ENCODE measurements at places on chromosomes 5 and 9. TPM values are rescaled to one million over a fixed set of nuclear protein-coding genes. Genes with fewer than 3 reads are reported as not detected.

DNA sequence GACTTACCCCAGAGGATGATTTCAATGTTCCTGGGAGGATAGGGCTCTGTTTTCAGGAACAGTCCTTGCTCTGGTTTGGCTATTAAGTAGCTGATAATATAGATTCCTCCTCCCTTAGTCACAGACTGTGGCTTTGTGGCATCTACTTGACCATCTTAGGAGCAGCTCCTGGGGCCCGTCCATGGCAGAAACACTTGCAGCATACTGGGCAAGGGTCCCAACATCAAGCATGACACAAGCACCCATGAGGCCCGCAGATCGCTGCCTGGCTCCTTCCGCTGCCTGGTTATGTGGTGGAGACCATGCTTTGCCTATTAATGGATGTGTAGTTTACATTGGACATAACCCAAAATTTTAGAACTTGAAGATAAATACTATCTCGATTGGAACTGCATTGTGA lies 170.1 kb downstream of the ICE1 start:
- no peak for DNase-seq

Gene CCNI2
- total RNA-seq, result not detected

DNA sequence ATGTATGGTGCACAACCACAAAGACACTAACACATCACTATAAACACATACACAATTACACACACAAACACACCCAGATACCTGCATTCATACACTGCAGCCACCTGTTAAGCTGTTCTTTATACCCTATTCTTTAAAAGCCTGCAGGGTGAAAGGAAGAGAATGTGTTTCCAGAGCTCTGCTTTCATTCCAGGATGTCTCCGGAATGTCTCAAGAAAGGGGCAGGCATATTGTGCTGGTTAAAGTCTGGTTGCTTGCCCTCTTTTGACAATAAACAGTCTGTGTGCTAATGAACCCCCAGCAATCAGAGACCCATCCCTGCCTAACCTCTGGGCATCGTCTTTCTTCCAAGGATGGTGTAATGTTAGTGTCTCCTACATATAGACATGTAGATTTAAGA lies 181.6 kb downstream of the EPB41L4A start:
- no peak for DNase-seq

Gene F12
- total RNA-seq, result 0.40 TPM

Gene ZNF366
- total RNA-seq, result 1.3 TPM

DNA sequence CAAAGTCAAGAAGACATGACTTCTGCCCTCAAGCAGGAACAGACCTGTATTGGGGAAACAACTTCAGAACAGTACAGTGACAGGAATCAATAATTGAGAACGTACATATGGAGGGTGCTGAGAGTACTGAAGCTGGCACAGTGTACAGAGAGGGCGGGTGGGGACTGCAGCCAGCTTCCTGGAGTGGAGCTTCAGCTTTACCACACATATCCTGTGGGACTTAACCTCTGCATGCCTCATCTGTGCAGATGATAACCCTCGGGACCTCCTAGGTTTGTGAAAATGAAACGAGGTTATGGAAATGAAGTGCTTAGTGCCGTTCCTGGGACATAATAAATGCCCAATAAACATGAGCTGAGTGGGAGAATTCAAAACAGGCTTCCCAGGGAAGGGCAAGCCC lies 22.1 kb upstream of the RARS1 start:
- no peak for DNase-seq

Gene RANBP17
- 4.8 TPM for total RNA-seq

DNA sequence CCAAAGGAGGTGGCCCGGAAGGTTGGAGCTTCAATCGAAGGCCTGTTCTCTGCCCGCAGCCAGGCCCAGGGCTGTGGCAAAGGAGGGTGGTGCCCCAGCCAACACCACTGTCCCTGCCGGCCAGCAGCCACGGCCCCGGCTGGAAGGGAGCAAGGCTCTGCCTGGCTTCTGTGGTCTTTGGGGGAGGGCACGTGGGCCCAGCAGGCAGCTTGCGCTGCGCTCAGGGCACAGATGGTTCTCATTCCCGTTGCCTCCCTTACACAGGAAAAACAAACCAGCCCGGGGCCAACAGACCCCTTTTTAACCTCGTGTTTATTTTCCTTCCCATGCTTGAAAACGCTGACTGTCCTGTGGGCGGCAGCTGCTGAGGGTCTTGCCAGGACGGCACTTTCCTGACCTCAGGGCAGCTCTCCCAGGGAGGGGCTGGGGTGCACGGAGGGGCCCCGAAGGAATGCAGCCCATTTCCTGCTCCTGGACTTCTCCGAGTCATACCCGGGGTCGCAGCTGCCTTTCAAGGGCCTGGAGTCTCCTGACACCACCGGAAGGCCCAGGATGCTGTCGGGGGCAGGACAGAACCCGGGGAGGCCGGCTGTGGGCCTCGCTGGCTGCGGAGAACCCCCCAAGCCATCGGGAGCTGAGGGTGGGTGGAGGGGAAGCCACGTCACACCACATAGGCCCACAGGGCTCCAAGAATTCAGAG lies 1.1 kb upstream of the GPSM1 start:
- DNase-seq, result peak; percentile 29

Gene PCDHB4
- total RNA-seq, result 0.22 TPM

Data from lung microvascular endothelial cell (primary cell).